Stimulated activated CD4-positive, alpha-beta T cell treated with anti-CD3 and anti-CD28 coated beads, Interleukin-15, amount 100 ng/mL, for 1 hour (primary cell): ENCODE measurements at places on chromosomes 4 and X.

DNA sequence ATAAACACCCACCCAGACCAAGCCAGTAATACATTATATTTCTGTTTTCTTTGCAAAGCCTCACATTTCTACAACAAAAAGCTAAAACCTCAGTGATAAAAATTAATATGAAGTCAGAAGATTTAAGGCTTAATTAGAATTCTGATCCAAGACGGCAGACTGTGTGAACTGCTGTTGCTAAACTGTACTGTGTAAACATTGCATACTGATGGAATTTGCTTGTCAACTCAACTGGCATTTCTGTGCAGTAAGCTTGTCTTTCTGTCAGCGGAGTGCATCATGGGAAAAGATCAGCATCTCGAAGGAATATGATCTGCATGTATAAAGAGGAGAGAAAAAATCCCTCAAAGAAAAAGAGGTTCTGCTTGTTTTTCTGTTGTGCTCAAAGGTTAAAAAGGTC lies 69.4 kb upstream of the SPANXB1 start:
- no peak for DNase-seq

GRCh38 chrX:86171366-86171765 lies 23.1 kb downstream of the DACH2 start:
- no peak for DNase-seq

DNA sequence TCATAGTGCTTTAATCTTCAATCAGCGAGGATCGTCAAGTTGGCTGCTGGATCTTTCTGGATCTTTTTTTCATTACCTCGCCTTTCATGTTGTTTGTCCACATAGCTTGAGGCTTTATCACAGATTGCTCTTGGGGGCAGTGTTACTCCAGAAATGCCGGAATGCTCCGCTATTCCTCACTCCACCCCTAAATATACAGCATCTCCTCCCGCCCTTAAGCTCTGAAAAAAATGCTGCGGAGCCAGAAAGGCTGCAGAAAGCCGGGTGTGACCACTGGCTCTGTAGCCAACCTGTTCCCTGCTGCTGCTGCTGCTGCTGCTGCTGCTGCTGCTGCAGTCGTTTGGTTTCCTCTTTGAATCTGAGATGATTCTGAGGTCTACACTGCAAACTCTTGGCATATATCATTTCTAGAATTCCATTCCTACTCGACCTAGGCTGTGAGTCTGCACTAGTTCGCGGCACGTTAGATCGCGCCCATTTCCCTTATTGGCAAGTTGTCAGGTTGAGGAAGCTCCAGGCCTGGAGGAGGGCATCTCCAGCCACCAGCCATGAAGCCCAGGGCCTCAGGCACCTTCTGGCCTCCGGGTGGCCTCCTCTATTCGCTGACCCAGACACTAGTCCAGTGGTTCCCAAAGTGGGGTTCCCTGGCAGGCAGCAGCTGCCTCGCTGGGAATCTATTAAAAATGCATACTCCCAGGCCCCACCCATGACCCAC lies 34.2 kb downstream of the WDR13 start:
- peak; percentile 34 for DNase-seq

GRCh38 chr4:63921561-63921960 lies 487.7 kb downstream of the TECRL start:
- DNase-seq: no peak

GRCh38 chr4:110268352-110268751 lies 69.9 kb upstream of the ELOVL6 start:
- DNase-seq: no peak

DNA sequence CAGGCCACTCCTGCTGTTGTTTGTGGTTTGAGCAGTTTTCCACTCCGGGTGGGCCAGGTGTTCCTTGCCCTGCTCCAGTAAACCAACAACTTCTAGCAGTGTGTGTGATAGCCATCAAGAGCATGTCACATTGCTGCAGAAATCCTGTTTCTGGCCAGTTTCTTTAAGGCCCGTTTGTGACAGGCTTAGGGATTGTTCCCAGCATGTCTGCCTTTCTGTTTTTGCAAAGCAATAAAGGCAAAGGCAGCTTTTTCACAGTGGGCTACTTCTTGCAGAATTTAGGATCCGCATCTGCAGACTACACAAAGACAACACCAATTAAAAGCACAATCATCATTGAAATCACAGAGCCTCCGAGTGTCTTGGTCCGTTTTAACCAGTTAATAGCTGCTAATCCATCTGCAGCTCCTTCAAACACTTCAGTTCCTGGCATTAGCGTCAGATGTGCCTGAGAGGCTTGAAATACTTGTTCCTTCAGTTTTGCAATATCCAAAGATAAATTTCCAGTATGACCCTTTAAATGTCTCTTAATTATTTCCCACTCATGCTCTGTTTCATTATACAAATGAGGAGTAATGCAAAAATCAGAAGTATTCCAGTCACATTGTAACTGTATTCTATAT lies 65.1 kb downstream of the ADAM29 start:
- DNase-seq: no peak

DNA sequence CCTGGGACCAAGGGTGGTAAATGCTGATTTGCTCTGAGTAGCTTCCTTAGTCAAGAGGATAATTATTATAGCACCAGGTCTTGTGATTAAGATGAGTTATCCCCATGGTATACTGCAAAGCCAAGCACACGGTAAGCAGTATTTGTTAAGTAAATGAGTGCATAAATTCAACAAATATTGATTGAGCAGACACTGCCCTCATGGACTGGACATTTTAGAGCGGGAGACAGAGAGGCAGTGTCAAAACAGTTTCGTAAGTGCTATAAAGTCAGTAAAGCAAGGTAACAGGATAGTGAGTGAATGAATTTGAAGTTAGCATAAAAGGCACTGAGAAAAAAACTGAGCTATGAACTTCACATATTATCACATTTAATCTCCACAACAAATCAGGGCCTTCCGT lies 13.9 kb downstream of the PHF8 start:
- no peak for DNase-seq

GRCh38 chr4:146261041-146261440 lies 46.7 kb downstream of the REELD1 start:
- no peak for DNase-seq

- no peak for DNase-seq
These were observed 63.7 kb upstream of the PDGFRA start for GRCh38 chr4:54165438-54165837.

- DNase-seq: no peak
These were observed 61.1 kb downstream of the HDX start for GRCh38 chrX:84441143-84441542.

DNA sequence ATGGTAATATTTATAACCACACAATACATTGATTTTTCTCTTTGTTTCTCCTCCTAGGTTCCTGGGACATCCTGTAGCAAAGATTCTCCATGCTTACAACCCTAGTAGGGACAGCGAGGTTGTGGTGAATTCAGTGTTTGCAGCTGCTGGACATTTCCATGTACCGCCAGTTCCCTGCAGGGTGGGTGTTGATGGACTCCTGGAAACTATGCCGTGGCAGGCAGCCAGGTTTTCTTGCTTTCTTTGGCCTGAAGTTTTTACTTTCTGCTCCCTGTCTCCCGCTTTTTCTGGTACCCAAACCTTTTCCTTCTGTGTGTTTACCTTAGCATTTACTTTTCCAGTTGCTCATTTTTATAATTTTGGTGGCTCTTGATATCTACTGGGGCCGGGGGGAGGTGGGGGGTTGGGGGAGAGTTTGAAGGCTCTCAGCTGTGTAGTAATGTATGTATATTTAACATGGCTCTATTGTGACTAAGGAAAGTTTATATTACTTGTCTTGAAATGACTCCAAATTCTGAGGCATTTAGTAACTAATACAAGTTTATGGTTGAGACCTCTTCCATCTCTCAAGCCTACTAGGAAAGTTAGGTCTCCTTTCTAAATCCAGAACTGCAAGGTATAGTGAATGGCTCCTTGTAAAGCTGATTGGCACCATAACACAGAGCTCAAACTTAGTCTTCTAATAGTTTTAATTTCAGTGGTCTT lies 89.7 kb downstream of the TMEM131L start:
- DNase-seq: no peak

DNA sequence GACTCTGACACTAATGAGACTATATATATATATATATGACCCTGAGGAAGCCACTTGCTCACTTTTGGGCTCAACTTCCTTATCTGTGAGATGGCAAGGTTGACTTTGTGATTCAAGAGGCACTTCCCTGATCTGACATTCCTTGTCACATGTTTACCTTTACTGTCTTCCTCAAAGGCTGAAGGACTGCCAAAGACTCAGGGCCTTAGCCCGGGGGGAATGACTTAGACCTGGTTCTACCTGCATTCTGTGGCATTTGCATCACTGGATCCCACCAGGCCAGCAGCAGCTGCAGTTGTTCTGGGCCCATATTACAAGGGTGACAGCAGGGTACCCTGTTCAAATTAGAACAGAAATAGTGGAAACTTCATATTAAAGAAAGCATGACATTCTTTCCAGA lies 3.1 kb upstream of the HS6ST2 start:
- DNase-seq: no peak

DNA sequence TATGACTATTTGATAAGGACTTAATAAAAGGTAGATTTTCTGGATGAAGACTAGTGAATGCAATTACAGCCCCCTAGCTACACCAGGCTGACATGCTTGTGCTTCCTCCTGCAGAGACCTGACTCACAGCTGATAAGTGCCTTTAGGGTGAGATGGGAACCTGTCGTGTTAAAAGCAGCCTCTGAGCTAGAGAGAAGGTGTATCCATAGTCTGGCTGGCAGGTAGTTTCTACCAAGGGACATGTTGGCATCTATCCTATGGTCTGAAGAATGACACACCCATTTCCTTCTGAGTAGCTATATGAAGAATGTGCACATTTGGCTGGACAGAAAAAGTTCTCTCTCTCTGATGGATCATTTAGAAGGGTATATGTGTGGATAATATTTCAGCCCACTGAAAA lies 64.1 kb downstream of the PARM1 start:
- DNase-seq: no peak

- DNase-seq: no peak
These were observed 189.1 kb upstream of the C1QTNF7 start for GRCh38 chr4:15238720-15239119.

GRCh38 chrX:38205039-38205438 lies 15.6 kb downstream of the SRPX start:
- DNase-seq: no peak

GRCh38 chr4:136935305-136935704 lies 597.0 kb downstream of the PCDH18 start:
- DNase-seq: no peak

GRCh38 chr4:48688953-48689352 lies 91.1 kb downstream of the FRYL start:
- no peak for DNase-seq

GRCh38 chrX:126551306-126551705 lies 1.3 kb downstream of the DCAF12L1 start:
- no peak for DNase-seq

DNA sequence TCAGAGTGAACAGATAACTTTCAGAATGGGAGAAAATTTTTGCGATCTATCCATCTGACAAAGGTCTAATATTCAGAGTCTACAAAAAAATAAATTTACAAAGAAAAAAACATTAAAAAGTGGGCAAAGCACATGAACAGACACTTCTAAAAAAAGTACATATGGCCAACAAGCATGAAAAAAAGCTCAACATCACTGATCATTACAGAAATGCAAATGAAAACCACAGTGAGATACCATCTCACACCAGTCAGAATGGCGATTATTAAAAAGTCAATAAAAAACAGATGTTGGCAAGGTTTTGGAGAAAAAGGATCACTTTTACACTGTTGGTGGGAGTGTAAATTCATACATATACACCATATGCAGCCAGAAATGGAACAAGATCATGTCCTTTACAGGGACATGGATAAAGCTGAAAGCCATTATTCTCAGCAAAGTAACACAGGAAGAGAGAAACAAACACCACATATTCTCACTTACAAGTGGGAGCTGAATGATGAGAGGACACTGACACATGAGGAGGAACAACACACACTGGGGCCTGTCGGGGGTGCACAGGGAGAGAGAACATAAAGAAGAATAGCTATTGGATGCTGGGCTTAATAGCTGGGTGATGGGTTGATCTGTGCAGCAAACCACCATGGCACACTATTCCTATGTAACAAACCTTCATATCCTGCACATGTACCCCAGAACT lies 41.6 kb upstream of the ITM2A start:
- DNase-seq: no peak

- DNase-seq: no peak
These were observed 193.4 kb downstream of the GRID2 start for GRCh38 chr4:92497141-92497540.

- no peak for DNase-seq
These were observed 20.4 kb upstream of the PI4K2B start for GRCh38 chr4:25213347-25213979.

DNA sequence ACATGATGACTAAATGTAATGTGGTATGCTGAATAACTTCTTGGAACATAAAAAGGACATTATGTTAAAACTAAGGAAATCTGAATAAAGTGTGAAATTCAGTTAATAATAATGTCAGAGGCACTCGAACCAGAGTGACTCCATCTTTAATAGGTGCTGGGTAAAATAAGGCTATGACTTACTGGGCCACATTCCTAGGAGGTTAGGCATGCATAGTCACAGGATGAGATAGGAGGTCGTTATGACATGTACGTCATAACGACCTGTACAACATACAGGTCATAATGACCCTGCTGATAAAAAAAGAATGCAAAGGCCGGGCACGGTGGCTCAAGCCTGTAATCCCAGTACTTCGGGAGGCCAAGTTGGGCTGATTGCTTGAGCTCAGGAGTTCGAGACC lies 28.9 kb upstream of the OPHN1 start:
- no peak for DNase-seq

- DNase-seq: no peak
These were observed 340.1 kb upstream of the CTSO start for GRCh38 chr4:156293657-156294297.

GRCh38 chr4:54234497-54235205 lies 5.6 kb downstream of the PDGFRA start:
- DNase-seq: no peak

DNA sequence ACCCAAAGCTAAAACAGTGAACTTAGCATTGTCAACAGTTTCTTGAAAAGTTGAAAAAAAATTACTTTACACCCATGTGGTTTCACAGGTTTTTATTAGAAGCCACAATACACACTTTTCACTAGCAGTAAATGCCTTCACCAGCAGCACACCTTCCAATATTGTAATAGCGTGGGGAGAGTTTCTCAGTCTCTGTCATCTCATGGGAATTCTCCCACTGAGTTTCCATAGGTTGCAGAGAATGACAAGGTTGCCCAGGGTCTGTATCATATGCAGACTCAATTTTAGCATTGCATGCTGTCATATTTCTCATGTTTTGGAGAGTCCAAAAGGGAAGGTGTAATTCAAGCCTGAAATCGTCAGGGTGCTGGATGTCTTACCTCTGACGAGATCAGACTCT lies 486.1 kb upstream of the TENM3 start:
- DNase-seq: no peak

DNA sequence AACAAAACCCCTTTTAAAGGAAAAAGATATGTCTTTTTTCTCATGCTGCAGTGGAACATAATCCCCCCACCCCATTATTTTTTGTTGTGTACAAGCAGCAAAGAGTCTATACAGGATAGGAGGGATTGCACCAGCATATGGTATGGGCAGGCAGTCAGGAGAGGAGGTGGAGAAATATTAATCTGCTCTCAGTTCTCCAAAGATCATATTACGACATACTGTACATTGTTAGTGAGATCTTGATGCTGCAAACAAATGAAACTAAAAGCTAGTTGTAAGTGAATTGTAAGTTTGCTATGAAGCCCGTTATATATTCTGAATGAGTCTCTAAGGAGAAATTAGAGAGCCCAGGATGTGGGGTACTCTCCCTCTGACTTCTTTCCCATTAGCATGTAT lies 75.3 kb downstream of the RAPGEF2 start:
- no peak for DNase-seq
